NCI-H1105 (cell line): ENCODE measurements at places on chromosomes 2 and 18.

DNA sequence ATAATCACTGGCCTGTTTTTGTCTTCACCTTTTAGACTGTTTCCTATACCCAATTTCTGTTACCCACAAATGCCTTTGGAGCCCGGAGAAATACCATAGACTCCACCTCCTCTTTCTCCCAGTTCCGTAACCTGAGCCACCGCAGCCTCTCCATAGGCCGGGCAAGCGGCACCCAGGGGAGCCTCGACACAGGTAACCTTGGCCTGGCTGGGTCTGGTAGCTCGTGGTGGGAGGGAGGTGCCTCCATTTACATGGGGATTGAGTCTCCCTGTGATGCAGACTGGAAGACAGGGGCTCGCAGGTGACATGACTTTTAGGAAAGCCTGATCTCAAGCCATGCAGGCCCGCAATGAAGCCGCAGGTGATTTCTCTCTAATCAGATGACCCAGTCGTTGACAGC, 100.6 kb downstream of the CABLES1 start:
- DNase-seq: no peak

- DNase-seq: no peak
These were observed 794.5 kb downstream of the DSC3 start for GRCh38 chr18:30248056-30248455.

GRCh38 chr2:11389551-11390398, 45.3 kb upstream of the ROCK2 start:
- DNase-seq: no peak

GRCh38 chr18:23640052-23640451, 22.7 kb downstream of the ANKRD29 start:
- DNase-seq: no peak

DNA sequence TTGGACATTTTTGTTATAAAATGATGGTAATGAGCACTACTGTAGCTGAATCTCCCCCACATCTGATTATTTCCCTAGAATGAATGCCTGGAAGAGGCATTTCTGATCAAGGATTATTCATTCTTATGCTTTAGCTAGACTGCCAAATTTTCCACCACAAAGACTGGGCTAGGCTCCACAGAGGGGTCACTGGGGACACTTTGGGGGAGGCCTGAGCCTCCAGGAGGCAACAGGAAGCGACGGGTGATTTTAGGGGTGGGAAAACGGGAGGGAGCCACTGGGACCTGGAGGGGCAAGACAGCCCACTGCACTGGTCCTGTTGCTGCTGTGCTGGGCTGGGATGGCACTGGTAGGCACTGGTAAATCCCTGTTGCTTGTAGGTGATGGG, 2.4 kb upstream of the ASB1 start:
- no peak for DNase-seq

GRCh38 chr18:24539866-24540617, 79.6 kb downstream of the HRH4 start:
- DNase-seq: no peak

DNA sequence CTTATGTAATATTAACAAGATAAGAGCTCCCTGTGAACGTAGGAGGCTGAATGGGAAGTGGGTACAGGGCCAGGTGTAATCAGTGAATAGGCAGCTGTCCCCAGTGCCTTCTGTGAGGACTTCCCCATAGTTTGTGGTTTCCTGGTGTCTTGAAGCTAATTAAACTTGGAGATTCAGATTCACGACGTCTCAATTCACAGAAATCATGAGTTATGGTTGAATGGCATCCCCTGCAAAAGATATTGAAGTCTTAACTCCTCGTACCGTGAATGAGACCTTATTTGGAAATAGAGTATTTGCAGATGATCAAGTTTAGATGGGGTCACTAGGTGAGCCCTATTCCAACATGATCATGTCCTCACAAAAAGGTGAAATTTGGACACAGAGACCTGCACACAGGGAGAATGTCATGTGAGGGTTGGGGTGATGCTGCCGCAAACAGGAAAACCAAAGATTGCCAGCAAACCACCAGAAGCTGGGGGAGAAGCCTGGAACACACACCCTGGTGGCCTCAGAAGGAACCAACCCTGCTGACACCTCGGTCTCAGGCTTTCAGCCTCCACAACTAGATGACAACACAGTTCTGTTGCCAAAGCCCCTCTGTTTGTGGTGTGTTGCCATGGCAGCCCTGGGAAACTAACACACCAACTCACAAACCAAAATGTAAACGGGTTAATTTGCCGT, 13.2 kb downstream of the ARL4C start:
- no peak for DNase-seq

GRCh38 chr18:67417864-67418523, 98.5 kb downstream of the DSEL start:
- DNase-seq: no peak
